ENCODE measurements at places on chromosomes 7 and 10. TPM values are rescaled to one million over a fixed set of nuclear protein-coding genes. Genes with fewer than 3 reads are reported as not detected.

The SNX10 gene
- 6.9 TPM for polyA plus RNA-seq

The CLRN3 gene
- polyA plus RNA-seq, result not detected

The ACTL6B gene
- polyA plus RNA-seq, result not detected

The CYP3A7 gene
- polyA plus RNA-seq, result not detected

The PNLIP gene
- polyA plus RNA-seq, result not detected

The HMX2 gene
- polyA plus RNA-seq, result 0.05 TPM

The MYH16 gene
- polyA plus RNA-seq, result 0.09 TPM

The MRLN gene
- polyA plus RNA-seq, result not detected

The MMD2 gene
- polyA plus RNA-seq, result not detected

The HTR5A gene
- polyA plus RNA-seq, result not detected

The VPS37D gene
- polyA plus RNA-seq, result 2.1 TPM

The C10orf53 gene
- polyA plus RNA-seq, result not detected

The C7orf33 gene
- polyA plus RNA-seq, result not detected

The LEP gene
- not detected for polyA plus RNA-seq

The C10orf95 gene
- polyA plus RNA-seq, result 0.16 TPM

The MLXIPL gene
- 18.4 TPM for polyA plus RNA-seq

The CCL24 gene
- polyA plus RNA-seq, result 1.3 TPM

The CAMK2B gene
- 0.08 TPM for polyA plus RNA-seq

The STAM gene
- 17.8 TPM for polyA plus RNA-seq

The CFAP58 gene
- 1.0 TPM for polyA plus RNA-seq

The TRPV5 gene
- polyA plus RNA-seq, result not detected

The ZPBP gene
- not detected for polyA plus RNA-seq

The SLC26A4 gene
- polyA plus RNA-seq, result 1.2 TPM

The TMEM273 gene
- polyA plus RNA-seq, result 131 TPM

The CACNA2D1 gene
- not detected for polyA plus RNA-seq

The GLI3 gene
- polyA plus RNA-seq, result not detected

The ASAH2 gene
- polyA plus RNA-seq, result 11.0 TPM

The ANK3 gene
- 15.0 TPM for polyA plus RNA-seq

The SORCS1 gene
- polyA plus RNA-seq, result 1.5 TPM

Measured in K562 (cell line).